ENCODE measurements at places on chromosomes 4 and X.
A peak's percentile ranks its signal among the peaks of the same experiment; 100 is the strongest.

GRCh38 chr4:169744601-169745000, 13.1 kb downstream of the HPF1 start:
- DNase-seq, result no peak

GRCh38 chr4:103098756-103099440, 736 bp downstream of the BDH2 start:
- peak; percentile 29 for DNase-seq

- DNase-seq, result peak; percentile 11
Measured at GRCh38 chrX:47690175-47690574, 31.2 kb upstream of the UXT start.

- no peak for DNase-seq
Measured at GRCh38 chrX:19792412-19792811, 95.0 kb downstream of the SH3KBP1 start.

GRCh38 chr4:545612-546011, 30.5 kb downstream of the TMEM271 start:
- no peak for DNase-seq

DNA sequence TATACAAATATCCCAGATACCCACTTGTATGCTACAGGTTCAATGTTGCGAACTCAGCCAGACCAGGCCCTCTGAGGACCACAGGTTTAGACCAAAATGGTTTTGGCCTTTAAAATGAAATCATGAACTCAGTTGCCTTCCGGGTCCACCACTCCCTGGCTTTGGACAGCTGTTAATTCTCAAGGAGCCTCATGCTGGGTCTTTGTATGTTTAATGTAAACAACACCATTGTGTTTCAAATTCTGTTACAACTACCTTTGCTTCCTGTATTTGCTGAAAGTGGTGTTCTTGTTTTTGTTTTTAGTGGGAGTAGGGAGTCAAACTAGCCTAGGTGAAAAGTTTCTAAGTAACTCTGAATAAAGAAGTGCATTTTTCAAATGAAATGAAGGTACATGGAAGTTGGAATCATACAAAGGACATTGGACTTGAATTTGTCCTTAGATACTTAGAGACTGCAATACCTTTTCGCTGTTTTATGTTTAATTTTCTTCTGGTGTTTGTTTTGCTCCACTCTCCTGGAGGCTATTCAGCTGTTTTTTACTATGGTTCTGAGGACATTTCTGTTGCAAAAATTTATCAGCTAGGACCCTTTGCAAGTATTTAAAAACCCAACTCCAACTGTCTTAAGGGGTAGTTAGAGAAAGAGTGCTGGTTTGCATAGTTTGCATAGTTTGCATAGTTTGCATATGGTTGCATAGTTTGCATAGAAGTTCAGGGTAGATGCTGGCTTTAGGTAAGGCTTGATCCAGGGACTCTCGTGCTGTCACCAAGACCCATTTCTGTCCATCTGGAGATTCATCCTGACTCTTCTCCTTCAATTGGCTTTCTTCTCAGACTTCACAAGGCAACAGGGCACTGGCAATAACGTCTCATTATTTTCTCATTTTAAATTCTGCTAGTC, 70.1 kb downstream of the MID1IP1 start:
- DNase-seq, result no peak

GRCh38 chr4:10173037-10173753, 56.6 kb upstream of the WDR1 start:
- DNase-seq, result peak; percentile 65

DNA sequence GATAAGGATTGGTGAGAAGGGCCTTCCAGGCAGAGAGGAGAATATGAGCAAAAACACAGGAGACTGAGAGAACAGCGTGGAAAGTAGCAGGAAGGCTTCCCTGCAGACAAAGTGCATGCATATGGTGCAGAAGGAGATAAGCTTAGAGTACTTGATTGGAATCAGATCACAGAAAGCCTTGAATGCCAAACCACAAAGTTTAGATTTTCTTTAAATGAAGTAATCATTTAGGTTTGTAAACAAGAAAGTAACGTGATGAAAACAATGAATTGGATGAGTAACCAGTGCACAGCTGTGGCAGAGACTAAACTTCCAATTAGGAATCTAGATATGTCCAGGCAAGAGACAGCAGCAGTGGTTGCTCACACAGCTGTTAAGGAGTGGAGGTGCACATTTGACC, 83.8 kb upstream of the C1QTNF7 start:
- DNase-seq, result peak; percentile 51

GRCh38 chr4:122602277-122603142, 18.4 kb downstream of the IL21 start:
- peak; percentile 51 for DNase-seq

GRCh38 chr4:78627966-78628678, 76.6 kb downstream of the ANXA3 start:
- DNase-seq, result no peak

GRCh38 chrX:129934461-129934860, 28.5 kb downstream of the UTP14A start:
- DNase-seq, result no peak

DNA sequence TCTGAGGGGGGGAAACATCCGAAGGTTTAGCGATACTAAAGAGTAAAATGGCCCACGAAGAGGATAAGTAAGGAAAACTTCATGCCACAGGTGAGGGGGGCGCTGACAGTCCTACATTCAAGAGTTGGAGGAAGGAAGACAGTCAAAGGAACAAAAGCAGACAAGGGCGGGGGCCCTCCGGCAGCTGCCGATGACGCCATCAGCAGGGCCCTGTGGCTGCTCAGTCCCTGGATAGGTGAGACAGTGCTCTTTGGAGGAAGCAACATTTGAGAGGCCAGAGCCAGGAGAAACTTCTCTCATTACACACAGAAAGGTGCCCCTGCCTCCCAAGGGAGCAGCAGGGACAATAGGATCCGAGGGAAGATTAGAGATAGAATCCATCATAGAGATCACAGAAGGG, 41.5 kb downstream of the RAB40AL start:
- DNase-seq, result no peak

DNA sequence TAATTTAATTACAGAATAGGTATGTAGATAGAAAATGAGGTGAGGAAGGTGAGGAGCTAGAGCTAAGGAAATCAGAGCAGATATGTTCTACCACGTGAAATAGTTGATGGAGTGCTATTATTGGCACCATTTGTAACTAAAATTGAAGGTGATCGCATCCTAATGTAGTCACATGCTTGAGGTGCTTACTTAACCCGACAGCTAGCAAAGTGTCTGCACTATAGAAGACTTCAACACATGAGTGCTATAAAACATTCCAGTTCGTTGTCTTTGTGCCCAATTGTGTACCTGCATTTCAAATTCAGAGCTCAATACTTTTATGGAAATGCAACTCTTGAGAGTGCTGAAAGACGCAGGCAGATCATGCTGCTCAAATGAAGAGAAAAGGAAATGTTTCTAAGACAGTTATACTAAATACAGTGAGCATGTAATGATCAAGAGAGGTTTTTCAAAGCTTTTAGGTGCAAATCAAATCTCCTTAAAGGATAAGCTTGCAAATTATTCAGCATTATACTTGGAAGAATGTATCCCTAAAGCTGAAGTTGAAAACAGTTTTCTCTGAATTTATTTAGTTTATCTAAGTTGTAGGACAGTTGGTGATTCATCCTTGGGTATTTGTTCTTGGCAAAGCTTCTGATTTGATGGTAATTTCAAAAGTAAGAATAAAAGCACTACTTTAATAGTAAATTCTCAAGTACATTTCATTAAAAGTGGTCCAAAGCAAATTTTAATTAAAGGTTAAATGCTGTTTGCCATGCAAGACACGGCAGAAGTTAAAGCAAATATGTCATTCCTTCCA, 223.9 kb upstream of the EPHA5 start:
- DNase-seq, result no peak

DNA sequence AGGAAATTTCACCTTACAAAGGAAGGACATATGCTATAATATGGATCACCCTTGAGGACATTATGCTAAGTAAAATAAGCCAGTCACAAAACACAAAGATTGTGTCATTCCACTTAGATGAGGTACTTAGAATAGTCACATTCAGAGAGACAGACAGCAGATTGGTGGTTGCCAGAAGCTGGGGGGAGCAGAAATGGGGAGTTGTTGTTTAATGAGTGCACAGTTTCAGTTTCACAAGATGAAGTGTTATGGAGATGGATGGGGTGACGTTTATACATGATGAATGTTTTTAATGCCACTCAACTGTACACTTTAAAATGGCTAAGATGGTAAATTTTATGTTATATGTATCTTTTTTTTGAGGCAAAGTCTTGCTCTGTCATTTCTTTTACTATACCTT, 14.8 kb upstream of the SPON2 start:
- no peak for DNase-seq

DNA sequence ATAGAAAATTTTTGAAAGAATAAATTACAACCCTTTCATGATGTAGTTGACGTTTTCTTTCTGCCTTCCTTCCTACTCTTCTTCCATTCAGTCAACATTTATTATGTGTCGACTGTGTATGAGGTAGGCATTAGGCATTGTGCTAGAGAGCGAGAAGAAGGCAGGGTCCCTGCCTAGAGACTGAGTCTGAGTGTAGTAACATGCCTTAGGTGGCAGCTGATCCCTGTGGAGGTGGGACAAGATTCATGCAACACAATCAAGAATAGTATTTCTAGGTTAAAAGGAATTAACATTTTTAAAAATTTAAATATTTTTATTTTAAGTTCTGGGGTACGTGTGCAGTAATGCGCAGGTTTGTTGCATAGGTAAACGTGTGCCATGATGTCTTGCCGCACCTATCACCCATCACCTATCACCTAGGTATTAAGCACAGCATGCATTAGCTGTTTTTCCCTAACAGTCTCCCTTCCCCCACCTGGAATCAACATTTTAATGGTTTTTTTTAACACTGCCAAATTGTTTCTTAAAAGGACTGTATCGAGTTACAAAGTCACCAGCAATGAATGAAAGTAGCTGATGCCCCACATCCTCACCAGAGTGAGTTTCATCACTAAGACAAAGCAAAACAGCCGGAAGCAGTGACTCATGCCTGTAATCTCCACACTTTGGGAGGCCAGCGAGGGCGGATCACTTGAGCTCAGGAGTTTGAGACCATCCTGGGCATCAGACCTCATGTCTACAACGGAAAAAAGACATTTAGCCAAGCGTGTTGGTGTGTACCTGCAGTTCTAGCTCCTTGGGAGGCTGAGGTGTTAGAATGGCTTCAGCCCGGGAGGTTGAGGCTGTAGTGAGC, 84.0 kb downstream of the WWC2 start:
- DNase-seq, result peak; percentile 70

- no peak for DNase-seq
Measured at GRCh38 chrX:66012094-66012534, 27.8 kb downstream of the VSIG4 start.

- no peak for DNase-seq
Measured at GRCh38 chr4:1476140-1476513, 69.9 kb upstream of the NKX1-1 start.

DNA sequence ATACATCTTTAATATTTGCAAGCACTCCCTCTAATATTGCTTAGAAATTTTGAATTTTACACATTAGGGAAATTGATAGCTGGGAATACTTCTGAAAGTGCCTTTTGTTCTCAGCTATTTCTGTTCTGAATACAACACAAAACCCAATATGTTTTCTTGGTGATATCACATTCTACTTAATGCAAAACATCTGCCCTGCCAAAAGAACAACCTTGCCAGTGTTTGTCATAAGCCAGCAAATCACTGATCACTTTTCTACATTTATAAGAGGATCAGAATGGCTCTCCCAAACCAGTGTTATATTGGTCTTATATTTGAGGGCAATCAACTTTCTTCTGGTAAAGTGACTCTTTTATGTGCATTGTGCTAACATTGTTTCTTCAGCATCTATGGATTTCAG, 126.8 kb upstream of the APOOL start:
- no peak for DNase-seq

- DNase-seq, result no peak
Measured at GRCh38 chr4:183517781-183518180, 12.9 kb downstream of the ING2 start.

DNA sequence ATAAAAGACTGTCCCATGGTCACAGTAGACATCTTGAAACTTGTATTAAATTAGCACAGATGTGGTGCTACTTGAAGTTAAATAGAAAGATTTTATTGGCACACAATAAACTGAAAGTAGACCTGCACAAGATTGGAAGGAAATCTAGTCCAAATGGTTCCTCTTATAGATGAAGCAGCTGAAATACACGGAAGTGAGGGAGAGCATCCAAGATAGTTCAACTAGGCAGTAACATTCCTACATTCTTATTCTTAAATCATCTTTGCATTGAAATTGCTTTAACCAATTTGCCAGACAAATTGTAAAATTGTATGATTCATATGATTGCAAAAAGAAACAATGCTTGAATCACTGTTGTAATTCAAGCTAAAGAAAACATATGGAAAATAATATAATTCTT, 87.6 kb upstream of the VCX3B start:
- DNase-seq, result no peak

GRCh38 chr4:8403976-8404375, 36.5 kb downstream of the ACOX3 start:
- no peak for DNase-seq

DNA sequence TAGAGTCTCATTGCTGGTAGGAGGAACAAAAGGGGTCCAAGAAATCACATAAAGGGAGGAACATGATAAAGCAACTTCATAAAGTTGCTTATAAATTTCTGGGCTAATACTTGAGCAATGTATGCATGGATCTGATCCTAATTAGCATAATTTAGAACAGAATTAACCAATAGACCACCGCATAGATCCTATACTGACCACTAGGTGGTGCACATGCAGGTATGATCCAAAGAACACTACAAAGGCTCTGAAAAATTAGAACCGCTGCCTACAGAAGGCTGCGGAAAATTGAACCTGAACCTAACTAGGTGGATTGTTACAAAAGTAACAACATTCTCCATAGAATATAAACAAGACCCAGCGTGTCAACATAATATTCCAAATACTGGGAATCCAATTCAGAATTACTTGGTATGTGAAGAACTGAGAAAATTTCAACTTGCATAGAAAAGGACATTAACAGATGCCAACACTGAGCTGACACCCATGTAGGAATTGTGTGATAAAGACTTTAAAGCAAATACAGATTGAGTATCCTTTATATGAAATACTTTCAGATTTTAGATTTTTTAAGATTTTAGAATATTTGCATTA, 23.3 kb downstream of the BRCC3 start:
- DNase-seq, result peak; percentile 10

- DNase-seq, result peak; percentile 42
Measured at GRCh38 chrX:137052643-137053235, 18.9 kb upstream of the GPR101 start.

- no peak for DNase-seq
Measured at GRCh38 chr4:140106289-140106844, 47.6 kb downstream of the MAML3 start.

GRCh38 chr4:54719378-54719777, 61.6 kb downstream of the KIT start:
- no peak for DNase-seq

DNA sequence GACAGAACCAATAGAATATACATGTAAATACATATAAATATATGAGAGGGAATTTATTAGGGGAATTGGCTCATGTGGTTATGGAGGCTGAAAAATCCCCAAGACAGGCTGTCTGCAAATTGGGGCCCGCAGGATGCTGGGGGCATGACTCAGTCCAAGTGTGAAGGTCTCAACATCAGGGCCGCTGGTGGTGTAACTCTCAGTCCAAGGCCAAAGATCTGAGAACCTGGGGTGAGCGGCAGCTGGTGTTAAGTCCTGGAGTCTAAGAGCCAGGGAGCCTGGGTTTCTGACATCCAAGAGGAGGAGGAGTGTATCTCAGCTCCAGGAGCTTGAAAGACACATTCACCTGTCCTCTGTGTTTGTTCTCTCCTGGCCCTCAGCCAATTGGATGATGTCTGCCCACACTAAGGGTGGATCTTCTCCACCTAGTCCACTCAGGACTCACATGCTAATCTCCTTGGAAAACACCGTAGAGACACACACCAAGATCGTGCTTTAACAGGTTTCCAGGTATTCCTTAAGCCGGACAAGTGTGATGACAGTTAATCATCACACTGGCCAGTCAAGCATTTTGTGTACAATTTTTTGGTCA, 28.9 kb downstream of the TIGD2 start:
- no peak for DNase-seq

All from AG20443 (cell line).